ENCODE measurements at places on chromosomes 4 and X.

- no peak for DNase-seq
Measured at GRCh38 chrX:72545990-72546389, 26.7 kb downstream of the HDAC8 start.

DNA sequence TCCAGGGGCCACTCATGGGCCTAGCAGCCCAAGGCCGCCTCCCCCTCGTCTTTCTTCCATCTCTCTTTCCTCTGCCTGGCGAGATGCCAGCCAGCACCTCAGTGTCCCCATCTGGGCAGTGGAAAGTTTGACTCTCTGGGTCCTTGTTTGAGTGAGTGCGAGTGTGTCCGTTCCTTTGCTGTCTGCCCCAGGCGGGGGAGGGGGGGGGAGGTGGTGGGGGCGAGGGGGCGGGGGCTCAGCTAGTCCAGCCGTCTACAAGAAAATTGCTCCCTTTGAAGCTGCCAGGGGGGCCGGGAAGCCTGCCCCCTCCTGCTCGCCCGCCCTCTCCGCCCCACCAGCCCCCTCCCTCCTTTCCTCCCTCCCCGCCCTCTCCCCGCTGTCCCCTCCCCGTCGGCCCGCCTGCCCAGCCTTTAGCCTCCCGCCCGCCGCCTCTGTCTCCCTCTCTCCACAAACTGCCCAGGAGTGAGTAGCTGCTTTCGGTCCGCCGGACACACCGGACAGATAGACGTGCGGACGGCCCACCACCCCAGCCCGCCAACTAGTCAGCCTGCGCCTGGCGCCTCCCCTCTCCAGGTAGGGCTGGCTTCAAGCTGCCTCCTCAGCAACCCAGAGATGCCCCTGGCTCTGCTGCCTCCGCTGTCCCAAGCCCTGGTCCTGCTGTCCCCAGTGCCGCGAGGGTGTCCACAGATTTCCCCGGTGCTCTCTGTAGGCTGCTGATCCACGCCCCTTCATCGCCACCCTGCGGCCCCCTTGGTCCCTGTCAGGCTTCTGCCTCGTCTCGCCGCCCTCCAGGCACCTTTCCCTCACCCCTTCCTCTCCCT, at the start of gene BGN:
BGN (plus strand) TSS at position 440 of the 821 bp plus-strand sequence. CDS start 9,652 bp downstream, outside the sequence.
- DNase-seq, result no peak

GRCh38 chr4:131613824-131614216, 1535.3 kb upstream of the PCDH10 start:
- no peak for DNase-seq

DNA sequence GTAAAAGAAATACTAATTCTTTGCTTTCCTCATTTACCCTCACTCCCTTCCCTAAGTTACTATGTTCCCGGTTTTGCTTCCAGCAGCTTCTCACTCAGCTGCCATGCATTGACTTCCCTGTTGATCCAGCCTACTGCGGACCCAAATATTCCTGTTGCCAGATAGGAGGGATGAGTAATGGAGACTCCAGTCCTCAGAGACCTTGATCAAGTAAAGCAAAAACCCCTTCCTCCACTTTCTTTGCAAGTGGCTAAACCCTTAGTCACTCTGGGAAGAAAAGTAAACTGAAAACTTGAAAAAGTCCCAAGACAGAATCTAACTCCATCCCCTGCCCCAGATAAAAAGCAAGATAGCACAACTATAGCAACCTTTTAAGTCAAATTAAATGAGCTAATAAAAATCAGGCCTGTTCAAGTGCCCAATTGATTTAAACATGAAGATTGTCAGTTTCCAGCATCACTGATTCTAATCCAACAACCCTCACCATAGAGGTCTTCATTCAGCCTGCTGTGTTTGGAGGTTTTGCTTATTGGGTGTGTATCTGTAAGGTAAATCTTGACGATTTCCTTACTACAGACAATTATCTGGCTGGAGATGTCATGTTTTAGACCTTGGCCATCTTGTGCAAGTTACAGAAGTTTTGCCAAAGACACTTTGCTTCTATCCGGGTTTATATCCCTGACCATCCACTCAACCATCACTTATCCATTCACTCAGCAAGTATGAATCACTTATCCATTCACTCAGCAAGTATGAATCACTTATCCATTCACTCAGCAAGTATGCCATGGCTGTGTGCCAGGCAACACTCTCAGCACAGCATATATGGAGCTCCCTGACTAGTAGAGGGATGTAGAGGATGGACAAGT, 17.6 kb downstream of the FGFBP1 start:
- DNase-seq, result no peak
